Activated naive CD8-positive, alpha-beta T cell treated with anti-CD3 and anti-CD28 coated beads for 36 hours (primary cell): ENCODE measurements at places on chromosomes 1 and 21. TPM values are rescaled to one million over a fixed set of nuclear protein-coding genes. Genes with fewer than 3 reads are reported as not detected.

CELA2A gene
- not detected for total RNA-seq

NOS1AP gene
- total RNA-seq = 0.21 TPM

TMPRSS3 gene
- total RNA-seq = 50.7 TPM

- no peak for DNase-seq
Observed at GRCh38 chr1:22689505-22689904, 21.1 kb upstream of the EPHB2 start.

DNA sequence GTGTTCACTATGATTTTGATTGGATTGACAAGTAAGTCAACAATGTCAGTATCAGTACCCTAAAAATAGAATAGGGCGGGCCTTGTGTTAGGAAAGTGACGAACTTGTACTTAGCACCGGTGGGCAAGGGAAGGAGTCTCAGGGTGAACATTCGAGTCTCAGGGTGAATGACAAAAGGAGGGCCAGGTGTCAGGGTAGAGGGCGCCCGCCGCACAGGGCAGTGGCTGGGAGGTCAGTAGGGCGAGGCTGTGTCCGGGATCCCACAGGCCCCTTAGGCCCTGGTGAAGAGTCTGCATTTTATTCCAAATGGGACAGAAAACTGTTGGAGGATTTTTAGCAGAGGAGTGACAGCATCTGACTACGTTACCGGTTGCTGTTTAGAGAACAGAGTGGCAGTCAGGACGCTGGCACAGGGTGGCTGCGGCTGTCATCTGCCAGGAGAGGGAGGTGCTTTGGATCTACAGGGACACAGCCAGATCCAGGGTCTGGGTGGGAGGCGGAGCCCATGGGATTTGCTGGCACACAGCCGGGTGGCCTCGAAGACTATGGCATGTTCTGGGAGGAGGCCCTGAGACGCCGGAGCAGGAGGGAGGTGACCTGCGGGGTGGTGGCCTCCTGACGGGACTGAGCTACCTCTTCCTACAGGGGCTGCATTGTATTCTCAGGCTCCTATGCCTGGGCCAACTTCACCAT is 11.0 kb downstream of the AGTRAP start:
- DNase-seq = no peak

DNA sequence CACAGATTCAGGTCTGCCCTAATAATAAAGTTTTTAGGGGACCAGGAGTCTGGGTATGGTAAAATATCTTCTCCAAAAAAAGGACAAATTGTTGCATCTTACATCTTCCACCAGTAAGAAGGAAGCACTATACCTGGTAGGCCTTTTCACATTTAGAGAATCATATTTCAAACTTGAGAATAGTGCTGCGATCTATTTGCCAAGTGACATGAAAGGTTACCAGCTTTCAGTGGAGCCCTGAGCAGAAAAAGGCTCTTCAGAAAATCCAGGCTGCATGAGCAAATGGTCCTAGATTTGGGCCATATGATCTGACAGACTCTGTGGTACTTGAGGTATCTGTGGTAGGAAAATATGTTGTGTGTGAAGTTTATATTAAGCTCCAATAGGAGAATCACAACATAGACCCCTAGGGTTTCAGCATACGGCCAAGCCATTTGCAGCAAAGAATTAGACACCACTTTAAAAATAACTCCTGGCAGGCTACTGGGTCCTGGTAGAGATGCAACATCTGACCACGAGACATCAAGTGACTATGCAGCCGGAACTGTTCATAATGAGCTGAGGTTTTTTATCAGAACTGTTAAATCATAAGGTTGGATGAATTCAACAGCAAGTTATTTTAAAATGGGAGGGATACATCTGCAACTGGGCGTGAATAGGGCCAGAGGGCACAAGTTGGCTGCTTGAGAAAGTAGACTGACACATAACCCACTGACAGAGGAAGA is 38.6 kb upstream of the CCDC190 start:
- no peak for DNase-seq
